CD4-positive, alpha-beta T cell treated with Interleukin-10 for 1 hour (primary cell): ENCODE measurements at places on chromosomes 6 and 20.

DNA sequence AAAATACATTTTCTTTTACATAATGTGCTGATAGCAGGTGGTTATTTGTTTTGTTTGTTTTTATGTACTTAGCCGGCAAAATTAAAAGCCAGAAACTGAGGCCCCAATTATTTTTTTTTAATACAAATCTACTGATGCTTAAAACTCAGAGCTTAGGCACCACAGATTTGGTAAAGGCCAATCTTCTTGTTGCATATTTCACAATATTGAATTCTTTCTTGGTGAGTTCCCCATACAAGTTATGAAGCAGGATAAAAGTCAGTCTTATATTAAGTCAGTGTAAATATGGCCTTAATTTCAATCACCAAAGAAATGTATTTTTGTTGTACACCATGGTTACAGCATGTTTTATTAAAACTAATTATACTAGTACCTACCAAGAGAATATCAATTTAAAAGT lies 16.3 kb upstream of the ZDHHC14 start:
- DNase-seq = no peak

DNA sequence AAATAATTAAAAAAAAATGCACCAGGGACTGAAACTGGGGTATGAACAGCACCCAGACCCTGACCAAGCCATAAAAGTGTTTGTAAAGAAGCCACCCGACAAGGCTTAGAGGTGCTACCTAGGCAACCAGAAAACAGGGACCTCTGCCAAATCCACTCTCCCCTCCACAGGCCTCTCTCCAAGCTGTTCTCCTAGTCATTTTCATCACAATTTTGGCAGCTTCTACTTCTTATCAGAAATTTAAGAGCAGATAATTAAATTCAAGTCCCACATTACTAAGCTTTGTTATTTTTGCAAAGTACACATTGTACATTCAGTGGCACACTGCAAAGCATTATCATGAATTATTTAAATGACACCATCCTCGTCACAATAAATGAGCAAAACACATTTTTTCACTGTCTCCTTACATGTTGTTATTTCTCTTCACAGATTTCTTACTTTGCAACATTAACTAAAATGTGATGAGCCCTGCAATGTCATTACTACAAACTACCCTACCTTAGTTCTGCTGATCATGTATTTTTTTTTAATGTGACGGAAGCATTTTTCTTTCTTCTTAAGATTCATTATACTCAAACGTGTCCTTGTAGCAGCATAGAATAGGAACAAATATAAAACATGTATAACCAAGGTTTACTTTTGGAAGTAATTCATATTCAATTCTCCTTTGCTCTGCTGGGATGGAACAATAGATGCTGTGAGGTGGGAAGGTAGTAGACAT lies 38.1 kb downstream of the ECT2L start:
- DNase-seq = no peak

DNA sequence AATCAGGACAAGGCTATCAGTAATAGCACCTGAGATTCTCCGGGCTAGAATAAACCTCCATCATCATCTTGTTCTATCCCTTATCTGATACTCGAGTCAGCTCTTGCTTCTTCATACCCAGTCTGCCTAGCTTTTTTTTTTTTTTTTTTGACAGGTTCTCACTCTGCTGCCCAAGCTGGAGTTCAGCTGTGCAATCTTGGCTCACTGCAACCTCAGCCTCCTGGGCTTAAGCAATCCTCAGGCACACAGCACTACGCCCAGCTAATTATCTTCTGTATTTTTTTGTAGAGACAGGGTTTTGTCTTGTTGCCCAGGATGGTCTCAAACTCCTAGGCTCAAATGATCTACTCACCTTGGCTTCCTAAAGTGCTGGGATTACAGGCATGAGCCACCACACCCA lies 19.5 kb downstream of the SRSF6 start:
- no peak for DNase-seq

DNA sequence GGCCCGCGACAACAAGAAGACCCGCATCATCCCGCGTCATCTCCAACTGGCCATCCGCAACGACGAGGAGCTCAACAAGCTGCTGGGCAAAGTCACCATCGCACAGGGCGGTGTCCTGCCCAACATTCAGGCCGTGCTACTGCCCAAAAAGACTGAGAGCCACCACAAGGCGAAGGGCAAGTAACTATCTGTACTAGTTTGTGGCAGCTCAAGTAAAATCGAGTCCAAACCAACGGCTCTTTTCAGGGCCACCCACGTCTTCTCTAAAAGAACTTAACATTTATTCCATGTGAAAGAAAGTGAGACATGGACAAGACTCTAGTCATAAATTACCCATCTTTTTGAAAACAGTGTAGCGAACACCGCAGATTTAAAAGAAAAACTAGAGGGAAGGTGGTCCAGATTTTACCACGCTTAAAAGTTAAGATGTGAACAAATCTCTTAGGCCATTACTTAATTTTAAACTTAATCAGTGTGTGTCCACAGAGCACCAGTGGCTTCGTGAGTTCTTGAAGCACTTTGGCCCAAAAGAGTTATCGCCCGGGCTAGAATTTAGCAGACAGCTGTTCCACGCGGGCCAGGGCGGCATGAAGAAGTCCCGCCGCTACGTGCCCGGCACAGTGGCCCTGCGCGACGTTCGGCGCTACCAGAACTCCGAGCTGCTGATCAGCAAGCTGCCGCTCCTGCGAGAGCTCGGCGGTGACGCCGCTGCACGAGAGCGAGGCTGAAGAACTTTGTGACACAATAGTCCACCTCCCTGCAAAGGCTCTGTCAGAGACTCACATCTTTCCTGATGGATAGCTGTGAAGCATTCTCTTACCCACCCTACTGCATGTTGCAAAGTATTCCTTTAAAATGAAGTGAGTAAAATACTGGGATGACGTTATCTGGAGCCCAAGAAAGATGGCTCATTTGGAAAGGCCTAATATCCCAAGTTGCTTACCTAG lies 113.9 kb upstream of the PRSS16 start:
- peak; percentile 72 for DNase-seq

DNA sequence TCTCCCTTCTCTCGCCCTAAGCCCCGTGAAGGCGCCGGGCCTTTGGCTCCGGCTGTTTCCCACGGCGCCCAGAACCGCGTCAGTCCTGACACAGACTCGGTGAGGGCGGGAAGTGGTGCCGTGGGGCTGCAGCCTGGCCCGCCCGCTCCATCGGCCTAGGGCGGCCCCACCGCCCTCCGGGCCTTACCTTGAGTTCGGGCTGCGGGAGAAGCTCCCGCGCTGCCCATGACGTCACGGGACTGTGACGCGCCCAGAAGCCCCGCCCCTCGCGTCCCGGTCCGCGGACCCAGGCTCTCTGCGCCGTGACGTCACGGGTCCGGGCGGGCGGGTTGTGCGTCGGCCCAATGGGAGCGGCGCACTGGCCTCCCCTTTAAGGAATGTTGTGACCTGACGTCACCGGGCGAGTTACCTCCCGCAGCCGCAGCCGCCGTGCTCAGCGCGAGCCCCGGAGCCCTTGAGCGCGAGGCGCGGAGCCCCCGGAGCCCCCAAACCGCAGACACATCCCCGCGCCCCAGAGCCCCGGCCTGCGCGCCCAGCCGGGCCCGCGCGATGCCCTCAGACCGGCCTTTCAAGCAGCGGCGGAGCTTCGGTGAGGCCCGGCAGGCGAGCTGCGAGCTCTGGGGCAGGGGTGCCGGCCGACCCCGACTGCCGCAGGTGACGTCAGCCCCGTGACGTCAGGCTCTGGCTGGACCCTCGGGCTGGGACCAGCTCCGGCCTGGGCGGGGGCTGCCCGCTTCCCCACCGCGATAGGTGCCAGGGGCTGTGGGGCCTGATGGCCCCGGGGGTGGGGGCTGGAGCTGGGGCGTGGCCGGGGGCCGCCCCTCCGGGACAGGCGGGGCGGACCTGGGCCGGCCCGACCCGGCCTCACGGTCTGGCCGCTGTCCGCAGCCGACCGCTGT lies at the start of gene MAP1LC3A:
Gene MAP1LC3A, plus strand, starts transcription at position 399 of the 899 bp plus-strand sequence. Its CDS starts 151 bp downstream, at position 550.
- peak; percentile 97 for DNase-seq

GRCh38 chr20:2236256-2236655 lies 59.5 kb upstream of the TGM3 start:
- DNase-seq = no peak

- no peak for DNase-seq
These were observed 94.7 kb upstream of the FLRT3 start for GRCh38 chr20:14432085-14432484.

DNA sequence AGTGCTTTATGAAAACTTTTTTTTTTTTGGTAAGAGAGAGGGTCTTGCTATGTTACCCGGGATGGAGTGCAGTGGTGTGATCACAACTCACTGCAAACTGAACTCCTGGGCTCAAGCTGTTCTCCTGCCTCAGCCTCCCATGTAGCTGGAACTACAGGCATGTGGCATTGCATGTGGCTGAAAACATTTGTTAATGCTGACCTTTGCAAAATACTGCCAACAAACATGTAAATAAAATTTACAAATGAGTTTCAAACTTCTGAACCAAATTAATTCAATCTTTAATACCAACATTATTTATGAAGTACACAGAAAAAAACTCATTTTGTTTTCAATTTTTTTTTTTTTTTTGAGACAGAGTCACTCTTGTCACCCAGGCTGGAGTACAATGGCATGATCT lies 26.1 kb upstream of the ZBTB2 start:
- no peak for DNase-seq

- no peak for DNase-seq
These were observed 123.5 kb downstream of the RNF144B start for GRCh38 chr6:18510644-18511033.

DNA sequence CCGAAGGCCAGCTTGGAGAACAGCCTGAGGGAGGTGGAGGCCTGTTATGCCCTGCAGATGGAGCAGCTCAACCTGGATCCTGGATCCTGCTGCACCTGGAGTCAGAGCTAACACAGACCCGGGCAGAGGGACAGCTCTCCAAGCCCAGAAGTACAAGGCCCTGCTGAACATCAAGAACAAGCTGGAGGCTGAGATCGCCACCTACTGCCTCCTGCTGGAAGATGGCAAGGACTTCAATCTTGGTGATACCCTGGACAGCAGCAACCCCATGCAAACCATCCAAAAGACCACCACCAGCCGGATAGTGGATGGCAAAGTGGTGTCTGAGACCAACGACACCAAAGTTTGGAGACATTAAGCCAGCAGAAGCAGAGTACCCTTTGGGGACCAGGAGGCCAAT lies 223.5 kb upstream of the ID4 start:
- DNase-seq = no peak

DNA sequence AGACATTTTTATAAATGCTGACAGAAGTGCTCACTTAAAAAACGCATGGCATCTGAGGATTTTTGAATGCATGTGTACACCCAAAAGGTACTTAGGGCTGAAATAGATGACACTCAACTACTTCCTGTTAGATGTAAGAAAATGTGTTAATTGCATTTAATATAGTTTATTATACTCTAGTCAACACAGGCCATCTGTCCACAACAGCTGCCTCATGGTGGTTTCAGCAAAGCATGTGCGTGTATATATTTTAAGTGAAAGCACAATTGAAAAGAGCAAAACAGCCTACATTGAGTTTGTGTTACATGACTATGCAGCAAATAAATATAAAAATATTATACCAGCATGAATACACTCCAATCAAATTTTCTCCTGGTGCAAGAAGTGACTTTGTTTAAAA lies 1233.0 kb upstream of the EYS start:
- DNase-seq = no peak

GRCh38 chr6:89637960-89638319 lies 607 bp downstream of the LYRM2 start:
- DNase-seq = peak; percentile 2

GRCh38 chr6:138107752-138108592 lies 753 bp upstream of the PERP start:
- peak; percentile 15 for DNase-seq

DNA sequence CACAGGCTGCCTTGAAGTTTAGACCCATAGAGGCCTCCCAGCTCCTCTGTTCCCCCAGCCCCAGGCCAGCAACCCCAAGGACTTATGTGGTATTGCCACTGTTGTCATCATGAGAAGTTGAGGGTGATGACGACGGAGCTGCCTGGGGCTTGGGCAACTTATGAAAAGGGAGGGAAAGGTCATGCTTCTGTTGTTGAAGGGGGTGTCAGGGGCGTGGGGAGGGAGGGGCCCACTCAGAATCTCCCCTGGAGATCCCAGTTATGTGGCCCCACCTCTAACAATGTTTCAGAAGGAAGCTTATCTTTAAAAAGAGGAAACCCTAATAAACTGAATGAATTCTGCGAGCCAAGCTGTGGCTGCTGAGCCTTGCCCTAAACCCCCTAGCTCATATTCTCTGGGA lies 4.2 kb downstream of the ADTRP start:
- no peak for DNase-seq

- no peak for DNase-seq
These were observed 76.5 kb upstream of the RGS17 start for GRCh38 chr6:153207617-153208016.

DNA sequence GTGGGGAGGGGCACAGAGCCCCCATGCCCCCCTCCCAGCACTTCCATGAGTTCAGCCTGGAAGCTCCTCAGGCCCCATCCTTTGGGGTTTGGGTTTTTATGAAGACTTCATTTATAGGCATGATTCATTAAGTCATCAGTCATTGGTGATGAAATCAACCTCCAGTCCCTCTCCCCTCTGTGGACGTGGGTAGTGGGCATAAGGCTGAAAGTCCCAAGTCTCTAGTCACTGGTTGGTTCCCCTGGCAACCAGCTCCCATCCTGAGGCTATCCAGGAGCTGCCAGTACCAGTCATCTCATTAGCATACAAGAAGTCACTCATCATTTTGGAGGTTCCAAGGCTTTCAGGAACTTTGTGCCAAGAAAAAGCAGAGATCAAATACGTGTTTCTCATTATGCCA lies 9.2 kb downstream of the TGM3 start:
- DNase-seq = no peak

DNA sequence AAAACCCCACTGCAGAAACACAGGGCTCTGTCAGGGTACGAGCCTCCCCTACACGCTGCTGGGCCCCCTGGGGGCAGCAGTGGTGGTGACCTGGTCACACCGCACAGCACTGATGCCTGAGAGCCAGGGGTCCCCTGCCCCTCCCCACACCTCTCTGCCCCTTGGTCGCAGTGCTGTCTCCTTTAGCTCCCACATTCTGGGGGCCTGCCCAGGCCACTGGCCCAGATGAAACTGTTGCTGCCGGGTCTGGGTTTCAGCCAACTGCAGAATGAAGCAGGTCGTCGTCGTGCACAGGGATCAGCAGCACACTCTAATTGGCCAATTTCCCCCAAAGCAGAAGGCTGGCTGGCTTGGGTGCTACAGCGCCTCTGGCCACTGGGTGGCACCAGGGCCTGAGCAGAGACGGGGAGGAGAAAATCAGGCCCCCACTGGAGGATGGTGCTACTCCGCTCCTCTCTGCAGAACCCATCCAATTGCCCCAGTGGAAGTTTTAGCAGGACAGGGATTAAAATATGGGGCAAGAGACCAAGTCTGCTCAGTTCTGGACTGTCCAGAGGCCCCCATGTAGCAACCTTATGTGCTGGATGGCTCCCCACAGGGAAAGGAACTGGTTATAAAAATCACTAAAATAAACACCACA lies 26.1 kb downstream of the DIDO1 start:
- DNase-seq = peak; percentile 84

DNA sequence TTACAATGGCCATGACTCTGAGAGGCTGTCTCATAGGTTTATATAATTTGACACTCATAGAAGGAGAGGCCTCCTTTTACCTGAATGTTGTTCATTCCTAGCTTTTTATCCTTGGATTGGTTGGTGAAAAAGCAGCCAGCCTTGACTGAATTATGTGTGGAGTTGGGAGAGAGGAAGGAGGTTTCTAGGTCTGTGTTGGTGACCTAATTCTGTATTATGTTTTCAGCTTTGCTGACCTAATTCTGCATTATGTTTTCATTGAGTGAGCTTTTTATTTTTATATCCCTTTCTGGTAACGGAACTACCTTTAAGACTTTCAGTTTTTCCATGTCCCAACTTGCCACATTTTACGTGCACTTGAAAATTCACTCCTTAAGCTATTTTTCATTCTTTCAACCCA lies 59.1 kb upstream of the RNF144B start:
- DNase-seq = no peak
